ENCODE measurements at places on chromosomes 2 and 18.
A peak's percentile ranks its signal among the peaks of the same experiment; 100 is the strongest.

DNA sequence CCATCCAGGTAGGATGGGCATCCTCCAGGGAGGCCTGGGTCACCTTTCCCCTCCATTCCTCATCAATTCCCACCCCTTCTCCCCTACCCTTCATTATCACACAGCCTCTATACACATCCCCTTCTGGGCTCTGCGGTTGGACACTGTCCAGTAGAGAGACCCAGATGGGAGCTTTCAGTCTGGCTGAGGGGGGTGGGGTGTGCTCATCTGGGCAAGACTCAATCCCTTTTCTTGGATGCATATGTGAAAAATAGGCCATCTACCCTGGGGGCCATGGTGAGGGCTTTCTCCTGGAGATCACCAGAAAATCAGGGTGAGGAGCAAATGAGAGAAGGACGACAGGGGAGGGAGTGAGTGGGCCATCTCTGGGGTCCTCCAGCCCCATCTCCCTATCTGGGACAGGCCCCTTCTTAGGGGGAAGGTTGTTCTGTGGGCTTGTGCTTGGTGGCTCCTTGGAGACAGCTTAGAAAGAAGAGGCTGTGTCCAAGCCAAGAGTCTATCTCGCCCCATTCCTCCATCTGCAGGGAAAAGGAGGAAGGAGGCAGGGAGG lies 160.1 kb downstream of the DYSF start:
- peak; percentile 77 for DNase-seq

- DNase-seq: no peak
Observed at GRCh38 chr2:148615381-148615841, 29.1 kb upstream of the EPC2 start.

DNA sequence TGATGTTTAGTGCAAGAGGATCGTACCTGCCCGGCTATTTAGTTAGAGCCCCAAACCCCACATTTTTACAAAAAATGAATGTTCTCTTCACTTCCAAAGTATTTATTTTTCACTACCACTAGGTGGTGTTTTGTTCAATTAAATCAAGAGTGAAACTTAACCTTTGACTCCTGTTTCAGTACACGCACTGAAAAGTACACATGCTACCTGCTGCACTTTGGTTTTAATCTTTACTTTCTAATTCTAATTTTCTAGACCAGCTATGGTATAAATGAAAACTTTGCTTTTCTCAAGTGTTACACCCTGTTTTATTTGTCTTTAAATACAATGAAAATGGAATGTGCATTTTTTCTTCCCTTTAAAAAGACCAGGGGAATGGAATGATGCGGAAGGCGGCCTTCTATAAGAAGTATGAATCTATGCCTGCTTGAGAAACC lies 31.4 kb upstream of the CHN1 start:
- DNase-seq: no peak

DNA sequence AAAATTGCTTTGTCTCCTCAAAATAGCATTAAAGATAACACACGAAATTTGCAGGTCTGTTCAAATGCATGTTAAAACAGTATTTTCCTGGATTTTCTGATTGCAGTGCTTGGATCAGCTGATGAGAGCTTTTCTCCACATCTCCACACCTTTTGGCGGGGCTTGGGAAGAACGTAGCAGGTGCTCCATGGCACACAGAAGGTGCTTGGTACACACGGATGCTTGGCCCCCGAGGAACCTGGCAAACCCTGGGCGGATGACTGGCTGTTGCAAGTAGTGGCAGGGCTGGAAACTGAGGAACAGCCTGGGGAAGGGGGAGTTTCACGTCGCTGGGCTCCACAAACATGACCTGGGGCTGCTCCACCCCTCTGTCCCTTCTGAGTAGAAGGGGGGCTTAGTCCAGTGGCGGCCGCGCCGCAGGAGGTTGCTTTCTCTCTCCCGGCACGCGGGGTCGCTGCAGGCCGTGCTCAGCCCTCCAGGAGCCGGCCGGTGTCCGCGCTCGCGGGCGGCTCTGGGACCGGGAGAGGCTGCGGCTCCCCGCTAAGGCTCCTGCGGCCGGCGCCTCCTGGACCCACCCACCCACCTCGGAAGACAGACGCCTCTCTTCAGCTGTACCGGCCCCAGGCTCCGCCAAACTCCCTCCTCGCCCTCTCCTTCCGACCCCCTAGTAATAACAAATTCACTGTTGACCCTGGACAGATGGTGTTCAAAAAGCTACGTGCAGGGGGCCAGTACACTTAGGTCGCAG lies 69.3 kb downstream of the MARCO start:
- peak; percentile 90 for DNase-seq

All from osteoblast (primary cell).